ENCODE measurements at places on chromosomes 11 and 22.

DNA sequence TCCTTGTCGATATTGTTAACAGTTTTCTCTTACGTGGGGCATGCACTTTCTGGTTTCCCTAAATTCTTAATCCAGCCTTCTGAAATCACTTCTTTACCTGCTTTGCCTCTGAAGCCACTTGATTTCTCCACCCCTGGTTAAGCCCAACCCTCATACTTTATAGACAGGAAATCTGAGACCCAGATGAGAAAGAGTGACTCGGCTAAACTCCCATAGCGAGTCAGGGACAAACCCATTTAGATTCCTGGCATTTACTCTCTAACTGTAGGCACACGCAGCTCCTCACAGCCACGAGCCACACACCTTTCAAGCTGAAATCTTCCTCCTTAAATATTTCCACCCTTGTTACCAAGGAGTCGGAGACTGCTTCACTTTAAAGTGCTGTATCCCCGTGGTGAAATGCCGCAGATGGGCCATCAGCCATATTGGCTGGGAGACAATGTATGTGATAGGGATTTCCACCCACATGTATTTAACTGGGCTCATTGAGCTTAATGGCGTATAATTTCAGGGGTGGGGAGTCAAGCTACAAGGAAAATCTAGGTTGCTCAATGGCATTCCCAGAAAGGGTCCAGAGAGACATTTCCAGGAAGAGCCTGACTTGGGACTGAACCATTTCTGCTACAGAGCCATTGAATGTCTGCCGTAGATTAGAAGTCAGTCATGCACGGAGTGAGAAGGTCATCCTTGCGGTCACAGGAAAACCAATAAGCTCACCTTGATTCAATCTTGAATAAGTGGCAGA, 49.9 kb upstream of the GRK3 start:
- DNase-seq, result no peak

- no peak for DNase-seq
Observed at GRCh38 chr11:96110302-96110701, 186.4 kb upstream of the MTMR2 start.

DNA sequence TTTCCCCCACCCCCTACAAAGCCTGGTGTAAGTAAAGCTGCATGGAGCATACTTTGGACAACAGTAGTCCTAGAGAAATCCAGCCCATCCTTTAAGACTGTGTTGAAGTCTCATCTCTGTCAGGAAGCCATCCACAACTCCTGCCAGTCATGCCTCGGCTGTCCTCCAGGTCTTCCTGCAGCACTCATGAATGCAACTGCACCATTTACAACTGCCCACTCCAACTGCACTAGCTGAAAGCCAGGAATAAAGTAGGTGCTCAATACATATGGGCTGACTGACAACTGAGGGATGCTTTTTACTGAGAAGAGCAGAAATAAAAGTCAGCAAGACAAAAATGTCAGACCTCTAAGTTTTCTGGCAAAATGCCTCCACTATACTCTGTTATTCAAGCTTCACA, 27.4 kb downstream of the IL18BP start:
- DNase-seq, result no peak

GRCh38 chr11:57493507-57494503, 21.7 kb downstream of the SLC43A1 start:
- DNase-seq, result peak; percentile 76

DNA sequence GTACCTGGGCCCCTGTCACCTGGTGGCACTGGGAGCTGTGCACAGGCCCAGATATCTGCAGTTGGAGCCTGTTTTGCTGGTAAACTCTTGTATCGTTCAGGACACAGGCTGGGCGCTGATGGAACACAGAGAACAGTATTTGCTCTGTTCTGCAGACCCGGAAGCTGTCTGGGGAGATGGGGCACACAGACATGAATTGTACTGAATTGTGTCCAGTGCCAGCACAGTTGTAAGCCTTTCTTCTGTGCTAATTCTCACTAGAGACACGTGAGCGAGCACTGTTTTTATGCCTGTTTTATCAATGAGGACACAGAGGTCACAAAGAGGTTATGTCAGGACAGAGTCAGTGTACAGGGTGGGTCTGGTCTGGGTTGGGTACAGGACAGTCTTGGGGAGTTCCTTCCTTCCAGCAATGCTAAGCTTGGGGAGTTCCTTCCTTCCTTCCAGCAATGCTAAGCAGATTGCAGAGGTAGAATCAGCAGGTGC, 24.4 kb upstream of the ACR start:
- DNase-seq, result no peak

DNA sequence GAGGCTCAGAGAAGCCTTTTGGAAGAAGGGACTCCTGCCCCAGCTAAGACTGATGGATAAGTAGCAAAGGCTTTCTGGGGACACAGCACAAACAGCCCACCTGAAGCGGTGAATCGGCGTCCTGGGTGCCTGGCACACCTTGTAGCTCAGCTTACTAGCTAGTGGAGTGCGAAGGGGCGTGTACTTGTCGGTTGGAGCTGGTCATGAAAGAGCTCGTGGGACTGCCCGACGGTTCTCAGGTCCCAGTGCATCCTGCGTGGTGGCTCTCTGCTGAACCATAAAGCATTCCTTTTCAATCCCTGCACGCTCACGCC, 690 bp upstream of the UVRAG start:
- no peak for DNase-seq

DNA sequence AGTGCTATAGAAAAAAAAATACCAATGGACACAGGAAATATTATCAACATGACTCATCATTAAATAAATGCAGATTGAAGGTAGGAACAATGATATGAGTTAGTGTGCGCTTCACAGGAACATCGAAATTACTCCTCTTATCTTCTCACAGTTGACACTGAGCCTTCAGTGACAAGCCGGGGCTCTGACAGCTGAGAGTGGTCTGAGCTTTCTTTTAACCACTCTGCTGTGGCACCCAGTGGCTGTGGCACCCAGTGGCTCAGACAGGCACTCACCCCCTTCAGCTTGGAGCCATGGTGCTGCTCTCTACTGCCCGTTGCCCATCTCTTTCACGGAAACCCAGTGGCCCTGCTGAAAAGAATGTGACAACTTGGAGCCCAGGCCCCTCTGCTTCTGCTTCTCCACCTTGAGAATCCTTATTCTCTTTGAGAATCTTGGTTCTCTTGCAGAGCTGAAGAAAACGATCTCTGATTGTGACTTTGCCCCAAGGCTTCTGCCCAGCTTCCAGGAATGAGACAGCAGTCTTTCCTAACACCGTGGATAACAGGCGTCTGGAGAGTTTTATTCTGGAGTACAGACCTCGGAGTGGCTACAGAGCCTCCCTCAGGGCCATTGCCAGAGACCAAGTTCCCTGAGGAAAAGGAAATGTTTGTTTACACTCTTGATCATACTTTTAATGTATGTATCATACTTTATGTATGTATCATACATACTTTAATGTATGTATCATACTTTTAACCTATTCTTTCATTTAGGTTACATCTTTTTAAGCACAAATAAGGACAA, 37.1 kb upstream of the OR8B8 start:
- no peak for DNase-seq

- no peak for DNase-seq
Observed at GRCh38 chr22:29839039-29839438, 965 bp upstream of the ASCC2 start.

DNA sequence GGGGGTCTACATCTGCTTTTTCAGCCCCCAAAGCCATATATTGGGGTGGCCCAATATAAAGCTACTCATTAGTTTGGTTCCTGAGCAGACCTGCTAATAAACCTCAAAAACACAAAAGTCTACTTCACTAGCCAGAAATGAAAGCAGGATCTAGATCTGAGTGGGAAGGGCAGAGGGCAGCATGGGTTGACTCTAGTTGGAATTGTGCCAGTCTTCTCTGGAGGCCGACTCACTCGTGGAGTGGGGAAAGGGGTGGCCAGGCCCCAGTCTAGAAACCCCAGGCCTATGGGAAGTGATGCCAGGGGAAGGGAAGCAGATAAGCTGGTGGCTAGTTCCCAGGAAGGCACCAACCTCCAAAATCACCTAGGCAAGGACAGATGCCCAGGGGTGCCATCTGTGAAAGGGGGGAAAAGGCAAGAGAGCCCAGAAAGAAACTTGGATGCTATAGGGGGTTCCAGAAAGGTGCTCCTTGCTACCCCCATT, 5.3 kb downstream of the PATZ1 start:
- DNase-seq, result no peak

DNA sequence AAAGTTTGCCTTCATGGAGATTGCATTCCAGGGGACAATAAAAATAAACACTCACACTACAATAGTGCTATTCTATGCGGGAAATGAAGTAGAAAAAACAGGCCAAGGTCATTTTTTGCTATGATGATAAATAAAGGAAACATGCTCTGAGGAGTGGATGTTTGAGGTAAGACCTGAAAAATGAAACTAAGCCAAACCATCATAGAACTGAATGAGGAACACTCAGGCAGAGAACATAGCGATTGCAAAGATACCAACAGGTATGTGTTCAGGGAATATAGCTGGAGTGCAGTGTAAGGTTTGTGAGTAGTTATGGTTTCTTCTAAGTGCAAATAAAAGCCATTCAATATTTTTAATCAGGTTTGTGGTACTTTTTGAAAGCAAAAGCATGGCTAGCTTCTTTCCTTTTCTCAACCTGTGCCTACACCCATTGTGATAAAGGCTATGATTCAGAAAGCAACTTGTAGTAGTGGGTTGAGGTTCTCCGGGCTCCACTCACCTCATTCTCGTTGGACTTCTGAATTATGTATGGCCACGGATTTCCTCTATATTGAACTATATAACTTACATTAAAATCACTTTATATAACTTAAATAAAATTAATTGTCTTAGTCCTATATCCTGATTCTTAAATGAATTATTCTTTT, 278.2 kb upstream of the CHORDC1 start:
- no peak for DNase-seq

- DNase-seq, result no peak
Observed at GRCh38 chr11:119798656-119799055, 69.7 kb upstream of the NECTIN1 start.

DNA sequence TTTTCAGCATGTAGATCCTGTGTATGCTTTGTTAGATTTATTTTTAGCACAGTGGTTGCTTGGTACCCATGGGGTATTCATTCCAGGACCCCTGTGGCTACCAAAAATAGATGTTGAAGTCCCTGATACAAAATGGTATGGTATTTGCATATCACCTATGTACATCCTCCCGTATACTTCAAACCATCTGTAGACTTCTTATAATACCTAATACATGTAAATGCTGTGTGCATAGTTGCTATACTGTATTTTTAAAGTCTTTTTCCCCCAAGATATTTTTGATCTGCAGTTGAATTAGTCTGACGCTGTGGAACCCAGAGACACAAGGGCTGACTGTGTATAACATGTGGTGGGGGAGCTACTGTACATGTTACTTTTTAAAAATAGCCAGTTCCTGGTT, 101.1 kb downstream of the ATXN10 start:
- DNase-seq, result no peak

GRCh38 chr11:61983419-61983818, 16.0 kb upstream of the FTH1 start:
- DNase-seq, result no peak

DNA sequence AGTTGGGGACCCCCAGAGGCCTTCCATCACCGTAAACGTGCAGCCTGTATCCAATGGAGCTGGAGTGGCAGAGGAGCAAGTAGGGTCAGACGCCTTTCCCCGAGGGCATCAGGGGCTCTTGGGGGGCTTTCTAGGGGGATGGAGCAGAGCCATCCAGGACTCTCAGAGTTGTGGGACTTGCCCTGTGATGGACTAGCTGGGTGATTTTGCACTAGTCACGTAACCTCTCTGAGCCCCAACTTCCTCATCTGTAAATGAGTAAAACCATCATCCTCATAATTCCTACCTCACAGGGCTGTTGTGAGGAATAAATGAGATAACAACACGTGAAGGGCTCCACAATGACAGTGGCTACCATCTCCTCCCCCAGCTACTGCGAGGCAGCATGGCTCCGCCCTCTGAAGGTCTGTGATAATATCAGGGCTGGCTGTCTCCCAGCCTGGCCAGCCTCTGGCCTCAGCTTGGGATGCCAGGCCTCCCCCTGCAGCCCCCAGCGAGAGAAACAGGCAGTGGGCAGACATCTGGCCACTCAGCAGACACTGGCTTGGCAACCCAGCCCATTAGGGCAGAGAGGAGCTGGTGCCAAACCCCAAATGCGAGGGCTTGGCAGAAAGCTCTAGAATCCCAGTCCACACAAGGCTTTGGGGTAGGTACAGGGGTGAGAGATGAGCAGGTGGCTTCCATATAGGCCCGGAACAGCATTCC, 6.7 kb downstream of the USP2 start:
- no peak for DNase-seq

DNA sequence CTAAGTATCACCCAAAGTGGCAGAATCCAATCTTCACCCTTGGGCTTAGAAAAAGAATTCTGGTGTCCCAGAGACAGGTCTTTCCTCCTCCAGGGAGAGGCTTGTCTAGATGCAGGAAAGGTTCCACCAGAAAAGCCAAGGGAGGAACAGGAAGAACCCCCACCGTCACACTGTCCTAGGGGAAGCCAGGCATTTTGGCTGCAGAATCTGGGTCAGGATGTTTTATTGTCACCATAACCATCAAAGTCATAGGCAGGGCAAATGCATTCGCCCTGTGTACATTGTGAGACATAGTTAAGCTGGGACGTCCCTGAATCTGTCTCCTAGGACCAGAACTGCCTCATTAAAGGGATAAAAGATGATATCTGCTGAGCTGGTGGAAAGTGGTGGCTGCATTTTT, 590.5 kb downstream of the OPCML start:
- DNase-seq, result no peak

DNA sequence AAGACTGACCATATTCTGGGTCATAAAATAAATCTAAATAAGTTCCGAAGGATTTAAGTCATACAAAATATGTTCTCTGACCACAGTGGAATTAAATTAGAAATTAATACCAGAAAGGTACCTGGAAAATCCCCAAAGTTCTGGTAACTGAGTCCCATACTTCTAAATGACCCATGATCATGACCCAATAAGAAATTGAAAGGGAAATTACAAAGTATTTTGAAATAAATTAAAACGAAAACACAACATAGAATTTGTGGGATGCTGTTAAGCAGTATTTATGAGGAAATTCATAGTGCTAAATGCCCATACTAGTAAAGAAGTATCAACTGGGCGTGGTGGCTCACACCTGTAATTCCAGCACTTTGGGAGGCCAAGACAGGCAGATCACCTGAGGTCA, 23.4 kb upstream of the IL10RA start:
- no peak for DNase-seq

DNA sequence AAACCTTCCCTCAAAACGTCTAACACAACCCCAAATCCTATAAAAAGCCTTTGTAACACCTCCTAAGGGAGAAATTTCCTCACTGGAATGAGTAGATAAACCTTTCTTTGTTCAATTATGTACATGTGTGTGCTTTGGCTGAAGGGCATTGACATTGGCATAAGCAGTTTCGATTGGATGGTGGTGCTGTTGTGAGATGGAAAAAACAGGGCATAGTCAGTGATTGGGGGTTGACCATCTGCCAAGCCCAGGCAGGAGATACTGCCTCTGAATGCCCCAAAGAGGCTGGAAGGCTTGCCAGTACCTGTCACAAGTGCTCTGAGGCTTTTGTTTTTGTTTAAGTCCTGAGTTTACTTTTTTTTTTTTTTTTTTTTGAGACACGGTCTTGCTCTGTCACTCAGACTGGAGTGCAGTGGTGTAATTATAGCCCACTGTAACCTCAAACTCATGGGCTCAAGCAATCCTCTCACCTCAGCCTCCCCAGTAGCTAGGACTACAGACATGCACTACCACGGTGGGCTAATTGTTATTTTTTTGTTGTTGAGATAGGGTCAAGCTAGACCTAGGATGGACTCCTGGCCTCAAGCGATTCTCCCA, 1.2 kb upstream of the CCDC117 start:
- no peak for DNase-seq
